CD4-positive, alpha-beta T cell treated with Interleukin-1 beta for 1 hour (primary cell): ENCODE measurements at places on chromosomes 5 and 9.

- no peak for DNase-seq
These were observed 14.4 kb downstream of the FREM1 start for GRCh38 chr9:14895806-14896205.

DNA sequence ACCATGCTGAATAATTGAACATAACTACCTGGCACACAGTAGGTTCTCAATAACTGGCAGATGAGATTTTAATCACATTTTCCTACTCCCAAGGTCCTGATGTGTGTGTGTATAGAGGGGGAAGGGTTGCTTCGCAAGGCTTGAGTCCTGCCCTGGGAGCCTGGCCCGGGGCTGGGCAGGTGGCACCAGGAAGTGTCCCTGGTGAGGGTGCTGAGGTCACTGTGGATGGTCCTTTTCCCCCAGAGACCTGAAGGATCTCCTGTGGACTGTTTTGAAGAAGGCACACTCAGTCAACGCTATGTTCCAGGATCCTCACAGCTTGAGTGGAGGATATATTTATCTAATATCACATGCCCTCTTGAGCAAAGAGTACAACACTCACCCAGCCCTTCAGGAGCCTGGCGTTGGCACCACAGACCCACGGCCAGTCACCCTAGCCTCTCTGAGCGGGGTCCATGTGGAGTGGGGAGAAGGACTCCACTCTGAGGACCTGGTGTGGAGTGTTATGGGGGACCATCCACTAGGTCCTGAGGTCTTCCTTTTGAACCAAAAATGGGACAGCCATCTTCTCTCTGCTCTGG lies 177.8 kb downstream of the GABBR2 start:
- DNase-seq, result no peak

DNA sequence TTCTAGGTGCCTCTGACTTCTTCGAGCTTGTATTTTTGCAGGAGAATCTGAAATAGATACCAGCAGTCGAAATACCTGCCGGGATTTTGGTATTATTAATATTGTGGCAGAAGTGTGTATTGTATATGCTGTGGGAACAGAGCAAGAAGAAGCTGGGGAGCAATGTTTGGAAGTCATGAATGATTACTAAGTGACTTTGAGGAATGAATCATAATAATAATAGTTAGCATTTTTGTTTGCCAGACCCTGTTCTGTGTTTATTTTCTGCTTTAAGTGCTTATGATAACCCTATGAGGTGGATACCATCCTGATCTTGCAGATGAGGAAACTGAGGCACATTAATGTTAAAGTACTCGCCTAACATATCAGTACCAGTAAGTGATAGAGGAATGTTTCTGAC lies 32.4 kb downstream of the RAB24 start:
- no peak for DNase-seq

DNA sequence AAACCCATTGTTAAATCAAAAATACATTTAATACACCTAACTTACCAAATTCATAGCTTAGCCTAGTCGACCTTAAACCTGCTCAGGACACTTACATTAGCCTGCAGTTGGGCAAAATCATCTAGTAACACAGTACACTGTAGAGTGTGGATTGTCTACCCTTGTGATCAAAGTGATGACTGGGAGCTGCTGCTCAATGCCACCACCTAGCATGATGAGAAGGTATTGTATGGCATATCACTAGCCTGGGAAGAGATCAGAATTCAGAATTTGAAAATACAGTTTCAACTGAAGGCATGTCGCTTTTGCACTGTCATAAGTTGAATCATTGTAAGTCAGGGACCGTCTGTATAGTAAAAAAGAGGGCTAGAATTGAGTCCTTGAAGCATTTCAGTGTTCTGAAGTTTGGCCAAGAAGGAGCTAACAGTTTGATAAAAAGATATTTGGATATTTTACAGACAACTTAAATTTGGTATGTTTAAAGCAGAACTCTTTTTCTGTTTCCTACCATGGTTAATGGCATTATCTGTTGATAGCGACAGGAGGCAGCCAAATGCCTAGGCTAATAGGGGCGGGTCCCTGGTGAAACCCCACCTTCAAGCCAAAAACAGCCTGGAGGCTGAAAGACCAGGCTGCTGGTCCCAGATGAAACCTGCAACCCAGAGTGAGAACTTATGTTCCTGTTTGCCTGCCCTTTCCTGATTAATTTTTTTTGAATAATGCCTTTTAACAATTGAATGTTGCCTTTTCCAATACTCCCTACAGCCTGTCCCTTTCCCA lies 23.0 kb downstream of the SMIM15 start:
- no peak for DNase-seq

- no peak for DNase-seq
These were observed 50.8 kb downstream of the CRB2 start for GRCh38 chr9:123406691-123407216.

- no peak for DNase-seq
These were observed 73.8 kb downstream of the LHFPL2 start for GRCh38 chr5:78574731-78575161.

- DNase-seq, result no peak
These were observed 17.0 kb downstream of the HRH2 start for GRCh38 chr5:175674731-175675346.

GRCh38 chr9:130666393-130667119 lies 2.2 kb downstream of the PRDM12 start:
- no peak for DNase-seq

DNA sequence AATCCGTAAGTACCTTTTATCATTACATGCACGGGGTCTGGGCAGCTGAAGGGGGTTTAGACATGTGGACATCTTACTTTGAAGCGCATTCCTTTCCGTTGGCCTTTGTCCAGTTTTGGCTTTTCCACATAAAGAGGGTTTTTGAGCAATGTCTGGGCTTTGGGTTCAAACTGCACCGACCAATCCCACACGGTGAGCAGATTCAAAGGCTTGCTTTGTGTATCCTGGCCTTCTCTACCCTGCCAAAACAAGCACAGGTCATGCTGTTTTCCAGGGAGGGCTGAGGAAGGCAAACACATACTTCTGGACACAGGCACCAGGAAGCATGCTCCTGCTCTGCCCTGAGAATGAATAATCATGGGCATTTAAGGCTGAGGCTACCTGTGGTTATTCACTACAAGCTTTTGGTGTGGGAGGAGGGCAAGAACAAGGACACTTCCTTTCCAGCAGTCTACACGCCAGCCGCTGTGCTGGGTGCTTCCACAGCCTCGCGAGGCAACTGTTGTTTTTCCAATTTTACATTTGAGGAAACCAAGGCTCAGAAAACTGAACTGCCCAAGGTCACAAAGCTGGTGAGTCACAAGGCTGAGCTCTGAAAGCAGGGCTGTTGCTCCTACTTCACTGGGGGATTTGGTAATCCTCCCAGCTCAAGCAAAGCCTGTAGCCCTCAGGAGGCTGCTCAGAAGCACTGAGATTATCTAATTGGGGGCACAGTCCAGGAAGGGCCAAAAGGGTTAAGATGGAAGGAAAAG lies 59.8 kb upstream of the GOLPH3 start:
- no peak for DNase-seq

DNA sequence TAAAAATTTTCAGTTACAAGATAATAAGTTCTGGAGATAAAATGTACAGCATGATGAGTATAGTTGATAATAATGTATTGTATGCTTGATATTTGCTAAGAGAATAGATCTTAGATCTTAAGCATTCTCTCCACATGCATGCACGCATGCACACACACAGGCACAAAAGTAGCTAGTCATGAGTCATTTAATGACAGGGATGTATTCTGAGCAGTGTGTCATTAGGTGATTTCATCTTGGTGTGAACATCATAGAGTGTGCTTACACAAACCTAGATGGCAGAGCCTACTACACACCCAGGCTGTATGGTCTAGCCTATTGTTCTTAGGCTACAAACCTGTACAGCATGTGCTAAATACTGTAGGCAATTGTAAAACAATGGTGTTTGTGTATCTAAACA lies 124.2 kb downstream of the PTTG1 start:
- no peak for DNase-seq

DNA sequence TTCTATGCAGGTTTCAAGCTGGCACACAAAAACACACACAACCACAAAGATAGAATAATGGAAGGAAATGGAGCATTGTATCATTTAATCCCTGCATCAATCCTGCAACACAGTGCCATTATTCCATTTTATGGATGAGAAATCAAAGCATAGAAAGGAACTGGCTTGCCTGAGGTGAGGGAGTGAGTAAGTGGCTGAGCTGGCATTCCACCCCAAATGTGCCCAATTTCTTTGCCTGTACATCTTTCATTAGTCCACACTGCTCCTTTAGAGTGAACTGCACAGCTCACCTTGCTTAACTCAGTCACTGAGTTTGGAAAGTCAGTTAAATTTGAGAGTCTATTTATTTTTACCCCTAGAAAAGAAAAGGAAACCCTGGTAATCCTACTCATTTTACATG lies 28.9 kb downstream of the ZNF366 start:
- no peak for DNase-seq

DNA sequence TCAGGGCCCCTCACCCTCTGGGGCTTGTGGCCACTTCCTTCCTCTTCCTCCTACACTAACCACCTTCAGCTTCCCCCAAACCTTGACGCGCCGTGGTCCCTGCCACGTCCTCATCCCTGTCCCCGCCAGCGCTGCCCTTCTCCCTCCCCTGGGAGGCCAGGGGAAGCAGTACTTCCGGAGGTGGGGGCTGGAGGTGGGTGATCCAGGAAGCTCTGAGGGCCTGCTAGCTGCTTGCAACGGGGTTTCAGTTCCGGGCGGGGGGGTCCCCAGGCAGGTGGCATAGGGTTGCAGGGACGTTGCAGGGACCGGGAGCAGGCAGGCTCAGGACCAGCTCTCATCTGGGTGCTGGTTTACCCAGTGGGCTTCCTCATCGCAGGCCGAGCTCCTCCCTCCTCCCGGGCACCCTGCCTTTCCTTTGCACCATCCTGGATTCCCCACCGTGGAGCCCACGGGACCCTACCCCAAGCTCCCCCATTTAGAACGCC lies 70.0 kb downstream of the RXRA start:
- peak; percentile 66 for DNase-seq

- no peak for DNase-seq
These were observed 20.2 kb upstream of the ALDOB start for GRCh38 chr9:101455656-101456240.

GRCh38 chr5:147804334-147804733 lies 21.8 kb upstream of the JAKMIP2 start:
- DNase-seq, result no peak

DNA sequence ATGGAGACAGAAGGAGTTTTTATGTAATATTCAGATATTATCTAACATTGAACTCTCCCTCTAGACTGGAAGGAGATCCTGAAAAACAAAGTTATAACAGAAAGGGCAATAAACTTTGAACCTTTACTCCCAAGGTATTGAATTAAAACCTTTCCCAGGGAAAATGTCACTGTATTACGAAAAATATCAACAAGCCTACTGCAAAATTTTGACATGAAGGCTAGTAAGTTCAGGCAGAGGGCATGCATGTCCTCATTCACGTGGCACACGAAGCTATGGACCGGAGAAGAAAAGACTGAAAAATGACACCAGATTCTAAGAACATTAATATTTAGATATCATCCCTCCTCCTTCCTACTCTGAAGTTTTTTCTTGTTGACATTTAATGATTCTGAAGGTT lies 638.8 kb downstream of the LRRC70 start:
- no peak for DNase-seq
